ENCODE measurements at places on chromosomes 5 and 9. TPM values are rescaled to one million over a fixed set of nuclear protein-coding genes. Genes with fewer than 3 reads are reported as not detected.

TLR4 gene
- 13.3 TPM for total RNA-seq

DNA sequence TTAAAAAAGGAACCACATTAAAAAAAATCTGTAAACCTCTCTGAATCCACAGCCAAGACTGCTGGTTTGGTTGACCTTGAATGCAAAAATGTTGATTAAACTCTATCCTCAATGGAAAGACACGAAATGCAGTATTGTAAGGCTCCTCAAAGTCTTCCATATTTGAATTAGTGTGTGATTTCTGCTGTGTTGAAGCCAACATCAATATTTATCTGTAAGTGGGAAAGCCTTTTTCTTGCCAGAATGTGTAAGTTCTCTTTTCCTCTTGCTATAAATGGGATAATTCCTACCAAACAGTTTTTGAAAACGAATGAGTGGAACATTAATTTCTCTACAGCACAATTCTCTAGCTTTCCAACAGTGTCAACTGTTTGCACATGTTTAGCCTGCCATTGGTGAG, 422.1 kb upstream of the TNC start:
- peak; percentile 34 for DNase-seq

DNA sequence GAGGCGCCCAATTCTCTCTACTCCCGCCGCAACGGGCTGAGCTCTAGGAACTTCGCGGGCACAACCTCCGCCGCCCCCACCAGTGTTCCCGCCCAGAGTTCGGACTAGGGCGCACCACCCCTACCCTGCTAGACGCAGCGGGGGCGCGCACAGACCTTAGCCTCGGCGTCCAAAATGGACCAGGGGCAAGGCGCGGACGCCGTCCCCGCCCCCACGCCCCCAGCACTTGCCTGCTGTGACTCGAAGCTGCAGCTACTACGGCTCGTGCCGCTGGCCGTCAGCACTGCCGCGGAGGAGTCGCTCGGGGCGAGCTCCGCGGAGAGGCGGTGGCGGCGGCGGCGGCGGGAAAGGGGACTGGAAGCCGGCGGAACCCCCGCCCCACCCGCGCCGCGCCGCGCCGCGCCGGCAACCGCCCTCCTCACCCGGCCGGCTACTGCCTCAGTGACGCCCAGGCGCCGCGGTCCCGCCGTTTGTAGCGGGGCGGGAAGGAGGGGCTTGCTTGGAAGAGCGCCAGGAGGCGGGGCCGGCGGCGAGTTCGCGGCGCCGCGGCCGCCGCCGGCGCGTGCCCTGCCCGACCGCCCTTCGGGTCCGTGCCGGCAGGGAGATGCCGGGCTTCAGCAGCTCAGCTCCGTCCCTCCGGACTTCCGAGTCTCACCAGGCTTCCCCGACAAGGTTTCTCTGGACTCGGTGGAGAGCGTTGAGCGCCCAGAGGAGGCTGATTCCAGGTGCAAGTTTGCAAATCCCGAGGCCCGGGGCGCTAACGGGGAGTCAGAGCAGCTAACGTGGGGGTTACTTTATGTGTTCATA, 4.5 kb downstream of the ELAVL2 start:
- peak; percentile 69 for DNase-seq

- peak; percentile 36 for DNase-seq
Observed at GRCh38 chr9:14006386-14007187, 307.4 kb downstream of the NFIB start.

GRCh38 chr9:124828489-124829333, 24.5 kb upstream of the WDR38 start:
- peak; percentile 53 for DNase-seq

ABHD17B gene
- 28.7 TPM for total RNA-seq

IPO11 gene
- total RNA-seq: 21.6 TPM

- no peak for DNase-seq
Observed at GRCh38 chr5:123429221-123429954, 6.2 kb upstream of the CEP120 start.

GRCh38 chr9:99231711-99232110, 9.6 kb downstream of the SEC61B start:
- DNase-seq: no peak

GRCh38 chr9:133855802-133856521, 117.8 kb upstream of the SARDH start:
- peak; percentile 70 for DNase-seq

- DNase-seq: peak; percentile 9
Observed at GRCh38 chr5:158373608-158374395, 514.9 kb upstream of the CLINT1 start.

GRCh38 chr9:120886490-120886967, 9.5 kb upstream of the PHF19 start:
- DNase-seq: peak; percentile 43

DNA sequence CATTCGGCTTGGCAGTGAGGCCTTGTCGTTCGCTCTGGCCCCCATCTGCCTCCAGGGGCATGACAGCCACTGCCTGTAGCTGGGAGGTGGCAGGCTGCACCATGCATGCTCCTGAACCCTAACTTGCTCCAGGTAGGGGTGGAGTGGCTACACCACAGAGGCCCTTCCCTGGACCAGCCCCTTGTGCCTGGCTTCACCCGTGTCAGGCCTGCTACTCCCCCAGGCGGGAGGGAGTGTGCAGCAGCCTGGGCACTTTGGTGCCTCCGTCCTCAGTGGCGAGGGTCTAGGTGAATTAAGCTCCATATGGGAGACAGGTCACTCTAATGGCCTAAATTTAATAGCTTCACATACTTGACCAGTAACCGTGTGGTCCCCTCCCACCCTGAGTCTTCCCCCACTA, 59.4 kb upstream of the LMX1B start:
- DNase-seq: no peak

DNA sequence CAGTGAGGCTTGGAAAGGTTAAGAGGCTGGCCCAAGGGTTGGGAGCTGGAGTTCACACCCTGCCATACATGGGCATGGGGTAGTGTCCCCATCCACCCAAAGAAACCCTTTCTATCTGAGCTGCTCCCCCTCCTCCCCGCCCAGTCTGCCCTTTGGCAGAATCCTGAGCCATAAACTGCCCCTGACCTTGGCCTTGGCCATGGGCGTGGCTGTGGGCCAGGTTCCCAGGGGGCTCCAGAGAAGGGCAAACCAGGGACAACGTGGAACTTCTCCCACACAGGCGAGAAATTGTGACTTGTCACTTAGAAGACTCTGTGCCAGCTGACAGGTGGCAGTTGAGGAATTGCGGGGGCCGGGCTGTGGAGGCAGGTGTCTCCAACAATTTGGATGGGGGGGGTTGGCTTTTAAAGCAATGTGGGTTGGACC, 4.8 kb downstream of the FAM78A start:
- DNase-seq: no peak

DNA sequence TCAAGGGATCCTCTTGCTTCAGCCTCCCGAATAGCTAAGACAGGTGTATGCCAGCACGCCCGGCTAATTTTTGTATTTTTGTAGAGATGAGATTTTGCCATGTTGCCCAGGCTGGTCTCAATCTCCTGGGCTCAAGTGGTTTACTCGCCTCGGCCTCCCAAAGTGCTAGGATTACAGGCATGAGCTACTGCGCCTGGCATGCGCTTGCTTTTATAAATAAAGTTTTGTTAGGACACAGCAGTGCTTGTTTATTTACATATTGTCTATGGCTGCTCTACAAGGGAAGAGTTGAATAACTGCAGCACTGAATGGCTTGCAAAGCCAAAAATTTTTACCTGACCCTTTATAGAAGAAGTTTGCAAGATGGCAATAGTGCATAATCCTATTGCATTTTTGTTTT, 27.7 kb downstream of the GPR21 start:
- DNase-seq: no peak

GRCh38 chr5:1060535-1060981, 51.3 kb downstream of the SLC12A7 start:
- DNase-seq: no peak

PRDM9 gene
- total RNA-seq: not detected

All from muscle of leg (tissue), 16 donors.